ENCODE measurements at places on chromosomes 7 and 10.

DNA sequence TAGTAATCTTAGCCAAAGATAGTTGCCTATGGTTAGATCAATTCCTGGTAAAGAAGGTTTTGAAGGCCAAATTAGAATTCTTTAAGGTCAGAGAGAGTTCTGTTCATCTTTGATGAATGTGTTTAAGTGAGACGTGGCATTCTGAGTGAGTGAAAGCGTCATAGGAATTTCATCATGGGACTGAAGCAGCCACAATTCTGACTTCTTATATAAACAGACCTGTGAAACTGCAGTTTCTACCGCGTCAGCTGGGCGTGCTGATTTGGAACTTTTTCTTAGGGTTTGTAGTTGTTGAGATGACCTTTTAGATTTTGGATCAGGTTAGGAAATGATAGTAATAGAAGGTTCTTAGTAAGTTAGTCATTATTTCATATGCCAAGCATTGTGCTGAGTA lies 103.8 kb downstream of the CNNM2 start:
- no peak for DNase-seq

DNA sequence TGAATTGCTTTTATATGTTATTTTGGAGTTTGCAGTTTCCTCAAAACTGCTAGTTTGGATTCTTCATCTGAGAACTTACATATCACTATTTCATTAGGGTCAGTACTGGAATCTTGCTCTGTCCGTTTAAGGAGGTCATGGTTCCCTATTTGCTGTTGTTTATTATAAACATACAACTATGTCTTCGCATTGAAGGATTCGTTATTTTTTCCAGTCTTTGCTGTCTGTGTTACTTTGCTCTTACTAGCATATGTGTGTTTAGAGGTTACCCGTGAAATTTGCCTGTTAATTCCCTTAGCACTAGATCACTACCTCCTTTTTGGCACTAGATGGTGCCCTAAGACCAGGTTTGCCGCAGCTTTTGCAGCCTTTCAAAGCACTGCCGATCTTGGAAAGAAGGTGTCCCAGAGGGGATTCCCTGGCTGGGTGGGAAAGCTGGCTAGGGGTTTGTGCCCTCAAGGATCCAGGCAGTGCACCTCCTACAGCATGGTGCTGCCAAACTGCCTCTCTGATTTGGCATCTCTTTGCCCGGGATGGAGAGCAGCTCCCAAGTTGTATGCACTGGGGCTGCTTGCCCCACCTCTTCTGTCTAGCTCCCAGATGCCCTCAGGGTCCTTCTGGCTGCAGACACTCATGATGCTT lies 103.1 kb upstream of the APBB1IP start:
- DNase-seq, result peak; percentile 69

DNA sequence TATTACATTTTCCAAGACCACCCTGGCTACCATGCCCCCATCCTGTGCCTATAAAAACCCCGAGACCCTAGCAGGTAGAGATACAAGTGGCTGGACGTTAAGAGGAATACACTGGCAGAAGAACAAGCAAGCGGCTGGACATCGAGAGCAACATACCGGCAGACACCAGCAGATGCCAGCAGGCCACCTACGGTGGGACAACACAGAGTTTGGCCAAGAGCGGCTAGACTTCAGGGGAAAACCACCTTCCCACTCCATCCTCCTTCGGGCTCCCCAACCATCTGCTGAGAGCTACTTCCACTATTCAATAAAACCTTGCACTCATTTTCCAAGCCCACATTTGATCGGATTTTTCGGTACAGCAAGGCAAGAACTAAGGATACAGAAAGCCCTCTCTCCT lies 70.3 kb downstream of the ORC5 start:
- no peak for DNase-seq

DNA sequence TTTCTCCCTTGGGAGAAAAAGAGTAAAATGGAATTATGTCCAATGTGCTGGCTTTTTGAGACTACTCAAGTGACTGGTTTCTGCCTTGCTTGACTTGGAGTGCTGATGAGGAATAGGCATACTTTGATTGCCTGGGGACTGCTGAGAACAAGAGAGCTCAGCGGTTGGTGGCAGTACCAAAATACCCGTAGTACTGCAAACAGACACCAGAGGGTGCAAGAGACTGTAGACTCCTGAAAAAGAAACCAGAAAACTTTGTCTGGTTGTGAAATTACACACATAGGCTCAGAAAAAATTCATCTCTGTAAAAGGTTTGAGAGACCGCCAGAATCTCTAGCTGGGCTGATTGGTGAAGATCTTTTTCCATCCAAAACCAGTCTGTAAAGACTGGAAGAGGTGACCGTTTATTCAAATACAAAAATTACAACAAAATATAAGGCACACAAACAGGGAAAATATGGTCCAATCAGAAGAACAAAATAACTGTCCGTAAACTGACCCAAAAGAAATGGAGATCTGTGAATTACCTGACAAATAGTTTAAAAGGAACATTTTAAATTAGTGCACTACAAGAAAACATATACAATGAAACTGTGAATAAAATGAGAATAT lies 18.5 kb downstream of the BICC1 start:
- peak; percentile 68 for DNase-seq

GRCh38 chr7:117259615-117260014 lies 63.2 kb downstream of the WNT2 start:
- DNase-seq, result no peak

DNA sequence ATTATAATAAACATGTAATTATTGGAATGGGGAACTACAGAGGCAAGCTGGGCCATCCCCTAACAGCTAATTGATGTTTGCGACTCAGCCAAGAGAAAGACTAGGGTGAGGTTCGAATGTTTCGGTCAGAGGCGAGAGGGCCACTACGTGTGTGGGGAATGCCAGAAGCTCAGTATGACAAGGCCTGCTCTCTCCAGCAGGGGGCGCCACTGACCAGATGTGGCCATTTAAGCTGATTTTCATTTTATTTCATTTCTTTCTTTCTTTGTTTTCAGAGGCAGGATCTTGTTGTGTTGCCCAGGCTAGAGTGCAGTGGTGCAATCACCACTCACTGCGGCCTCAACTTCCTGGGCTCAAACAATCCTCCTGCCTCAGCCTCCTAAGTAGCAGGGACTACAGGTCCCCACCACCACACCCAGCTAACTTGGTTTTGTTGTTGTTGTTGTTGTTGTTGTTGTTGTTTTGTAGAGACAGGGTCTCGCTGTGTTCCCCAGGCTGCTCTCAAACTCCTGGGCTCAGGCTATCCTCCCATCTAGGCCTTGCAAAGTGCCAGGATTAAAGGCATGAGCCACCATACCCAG lies 38.1 kb downstream of the TMEM130 start:
- DNase-seq, result peak; percentile 51

GRCh38 chr10:86300399-86300925 lies 66.1 kb downstream of the GRID1 start:
- no peak for DNase-seq

DNA sequence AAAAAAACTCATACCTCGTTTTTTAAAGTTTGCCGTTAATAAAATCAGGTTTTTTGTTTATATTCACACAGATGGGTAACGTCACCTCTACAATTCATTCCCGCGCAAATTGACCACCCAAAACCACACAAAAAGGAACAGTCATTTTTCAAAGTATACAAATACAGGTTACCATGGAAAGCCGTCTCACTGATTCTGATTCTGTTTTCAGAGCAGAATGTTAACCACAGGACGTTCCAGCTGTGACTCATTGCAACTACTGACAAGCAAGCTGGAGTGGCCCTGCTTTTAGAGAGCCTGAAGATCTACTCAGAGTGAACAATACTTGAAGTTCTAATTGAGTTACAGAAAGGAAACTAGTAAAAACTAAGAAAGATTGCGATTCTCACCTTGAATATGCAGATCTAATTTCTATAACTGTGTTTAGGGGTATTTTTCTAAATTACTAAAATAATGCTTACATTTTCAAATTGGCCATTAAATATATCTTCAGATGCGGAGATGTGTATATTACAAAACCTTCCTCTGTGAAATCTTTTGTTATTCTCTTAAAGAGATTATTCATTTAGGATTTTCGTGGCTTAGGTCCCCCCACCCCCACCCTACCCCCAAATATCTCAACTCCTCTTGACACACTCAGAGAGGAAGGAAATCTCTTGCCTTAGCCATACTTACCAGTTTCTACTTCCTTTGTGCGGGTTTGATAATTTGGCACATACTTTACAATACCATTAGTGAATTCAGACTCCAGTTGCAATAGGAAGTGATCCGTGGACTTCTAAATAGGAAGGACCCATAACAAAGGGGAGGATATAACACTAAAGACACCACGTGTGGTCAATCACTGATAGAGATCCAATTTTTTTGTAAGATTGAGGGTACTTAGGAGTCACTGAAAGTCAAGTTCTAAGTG lies 106.0 kb downstream of the CUBN start:
- peak; percentile 81 for DNase-seq

GRCh38 chr7:121961089-121961867 lies 88.3 kb downstream of the PTPRZ1 start:
- DNase-seq, result no peak

- no peak for DNase-seq
Observed at GRCh38 chr7:135501402-135501801, 8.5 kb downstream of the CNOT4 start.

GRCh38 chr10:47095848-47096612 lies 184.8 kb downstream of the PTPN20 start:
- no peak for DNase-seq

Data from activated T-cell treated with anti-CD3 and anti-CD28 coated beads, Interleukin-2, amount 50 U/mL, for 72 hours (primary cell).